ENCODE measurements at places on chromosomes 7 and 10.
A peak's percentile ranks its signal among the peaks of the same experiment; 100 is the strongest.

GRCh38 chr10:15805395-15806058 lies 54.8 kb downstream of the MINDY3 start:
- DNase-seq: no peak

DNA sequence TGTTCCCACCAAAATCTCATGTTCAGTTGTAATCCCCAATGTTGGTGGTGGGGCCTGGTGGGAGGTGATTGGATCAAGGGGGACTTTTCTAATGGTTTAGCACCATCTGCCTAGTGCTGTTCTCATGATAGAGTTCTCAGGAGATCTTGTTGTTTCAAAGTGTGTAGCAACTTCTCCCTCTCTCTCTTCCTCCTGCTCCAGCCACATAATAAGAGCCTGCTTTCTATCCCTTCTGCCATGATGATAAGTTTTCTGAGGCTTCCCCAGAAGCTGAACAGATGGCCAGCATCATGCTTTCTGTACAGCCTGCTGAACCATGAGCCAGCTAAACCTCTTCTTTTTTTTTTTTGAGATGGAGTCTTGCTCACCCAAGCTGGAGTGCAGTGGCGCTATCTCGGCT lies 910.6 kb downstream of the KCNMA1 start:
- DNase-seq: no peak

- DNase-seq: no peak
Measured at GRCh38 chr10:108208732-108209131, 1044.2 kb upstream of the SORCS1 start.

GRCh38 chr10:132077091-132077490 lies 11.3 kb downstream of the JAKMIP3 start:
- no peak for DNase-seq

- DNase-seq: no peak
Measured at GRCh38 chr10:927131-927530, 4.4 kb downstream of the LARP4B start.

- peak; percentile 88 for DNase-seq
Measured at GRCh38 chr10:124744102-124745050, at the start of gene FAM53B. FAM53B (minus strand) TSS chr10:124744378; CDS start chr10:124706713, 37,665 bp downstream.

DNA sequence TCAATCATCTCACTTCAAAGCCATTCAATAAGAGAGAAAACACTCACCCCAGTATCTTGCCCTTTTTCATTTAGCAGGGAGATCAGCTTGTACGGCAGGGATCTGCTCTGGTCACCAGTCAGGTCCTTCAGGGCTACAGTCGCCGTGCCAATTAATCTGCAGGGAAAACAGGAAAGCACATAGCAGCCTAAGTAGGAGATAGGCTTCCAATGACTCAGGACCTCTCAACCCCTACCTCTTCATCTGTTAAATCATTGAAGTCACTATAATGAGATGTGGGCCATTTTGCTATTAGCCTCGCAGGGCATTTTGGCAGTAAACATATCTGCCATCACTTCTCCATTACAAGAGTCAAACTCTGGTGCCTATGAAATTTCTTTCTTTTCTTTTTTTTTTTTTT lies 50.8 kb downstream of the MYOF start:
- DNase-seq: no peak

DNA sequence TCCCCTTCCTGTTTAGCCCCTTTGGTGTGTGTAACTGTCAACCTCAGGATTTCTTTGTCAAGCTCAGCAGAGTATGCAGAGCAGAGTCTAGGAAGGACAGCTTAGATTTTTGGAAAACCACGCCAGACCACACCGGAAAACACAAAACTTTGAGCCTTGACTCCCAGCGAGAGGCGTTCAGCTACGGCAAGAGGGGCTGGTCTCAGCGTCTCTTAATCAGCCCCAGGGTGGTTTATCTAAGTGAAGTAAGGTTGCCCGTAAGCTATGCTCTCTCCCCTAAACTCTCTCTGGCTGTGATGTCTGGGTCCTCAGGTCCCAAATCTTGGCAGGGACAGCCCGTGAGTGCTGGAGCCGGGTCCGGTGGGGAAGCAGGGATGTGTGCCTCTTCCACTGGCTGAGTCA lies 230.9 kb downstream of the KLF6 start:
- no peak for DNase-seq
